ENCODE measurements at places on chromosomes 3 and 15. TPM values are rescaled to one million over a fixed set of nuclear protein-coding genes. Genes with fewer than 3 reads are reported as not detected.

Gene EXOSC7
- 114 TPM for polyA plus RNA-seq

Gene MKRN3
- polyA plus RNA-seq, result not detected

Gene STRA6
- polyA plus RNA-seq, result 8.2 TPM

Gene CBLB
- 20.5 TPM for polyA plus RNA-seq

Gene CCDC39
- polyA plus RNA-seq, result 2.6 TPM

Gene INAFM2
- 18.1 TPM for polyA plus RNA-seq

Gene KBTBD13
- polyA plus RNA-seq, result 0.09 TPM

Gene MYL3
- polyA plus RNA-seq, result 1.0 TPM

Gene SCN5A
- polyA plus RNA-seq, result 10.2 TPM

Gene RARB
- 0.42 TPM for polyA plus RNA-seq

Gene KNG1
- polyA plus RNA-seq, result 0.09 TPM

Gene HGD
- not detected for polyA plus RNA-seq

Gene CLN6
- 20.0 TPM for polyA plus RNA-seq

Gene ADAMTS17
- polyA plus RNA-seq, result 0.70 TPM

Gene PLIN1
- polyA plus RNA-seq, result 0.21 TPM

Gene BCL2A1
- polyA plus RNA-seq, result 0.28 TPM

Gene SHC4
- polyA plus RNA-seq, result 0.38 TPM

Gene CCR1
- polyA plus RNA-seq, result not detected

Gene ARHGAP31
- polyA plus RNA-seq, result 0.61 TPM

Gene FEZF2
- not detected for polyA plus RNA-seq

Gene LIPH
- polyA plus RNA-seq, result 0.31 TPM

Gene EPHA6
- polyA plus RNA-seq, result 0.37 TPM

Gene TPRG1
- 0.74 TPM for polyA plus RNA-seq

Gene ELP6
- polyA plus RNA-seq, result 41.6 TPM

Gene CLEC3B
- not detected for polyA plus RNA-seq

Gene ANAPC13
- polyA plus RNA-seq, result 61.1 TPM

Gene TM4SF4
- polyA plus RNA-seq, result not detected

Gene HRG
- polyA plus RNA-seq, result not detected

Gene PP2D1
- polyA plus RNA-seq, result 0.40 TPM

Gene LRTM1
- polyA plus RNA-seq, result 0.47 TPM

Gene C3orf49
- polyA plus RNA-seq, result not detected

Gene PTX3
- polyA plus RNA-seq, result 1.2 TPM

Data from GM23338 (cell line).